ENCODE measurements at places on chromosomes 5 and 9.

DNA sequence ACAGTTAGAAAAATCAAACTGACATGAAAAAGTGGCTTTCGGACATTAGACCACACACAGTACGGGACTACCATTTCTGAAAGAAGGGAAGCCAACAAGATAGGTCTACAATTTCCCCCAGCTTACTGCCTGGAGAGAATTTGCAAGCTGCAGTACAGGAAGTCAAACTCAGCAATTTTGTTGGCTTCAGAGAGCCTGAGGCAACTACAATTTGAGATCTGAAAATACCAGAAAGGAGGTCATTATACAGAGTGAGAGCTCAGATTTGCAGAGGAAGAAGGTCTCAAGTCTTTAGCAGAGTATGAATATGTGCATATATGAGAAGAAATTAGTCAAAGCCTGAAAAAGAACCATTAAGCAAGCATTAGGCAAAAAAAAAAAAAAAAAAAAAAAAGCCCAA lies 83.0 kb downstream of the OXCT1 start:
- DNase-seq, result no peak

DNA sequence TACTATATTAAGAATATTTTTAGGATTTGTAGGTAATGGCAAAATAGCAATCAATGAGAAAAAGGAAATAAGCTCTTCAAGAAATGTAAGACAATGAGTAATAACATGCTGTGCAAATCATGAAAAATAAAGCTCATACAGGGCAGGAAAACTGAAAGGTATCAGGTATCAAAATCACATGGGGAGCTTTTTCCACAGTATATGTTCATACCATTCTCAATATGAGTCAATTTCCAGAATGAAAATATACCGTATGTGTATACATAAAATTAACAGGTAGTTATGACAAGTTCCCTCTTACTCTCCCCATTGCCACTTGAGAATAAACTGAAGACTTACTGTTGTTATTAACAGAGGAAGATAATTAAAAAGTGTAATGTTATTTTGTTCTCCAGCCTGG lies 35.9 kb downstream of the EFCAB9 start:
- no peak for DNase-seq

DNA sequence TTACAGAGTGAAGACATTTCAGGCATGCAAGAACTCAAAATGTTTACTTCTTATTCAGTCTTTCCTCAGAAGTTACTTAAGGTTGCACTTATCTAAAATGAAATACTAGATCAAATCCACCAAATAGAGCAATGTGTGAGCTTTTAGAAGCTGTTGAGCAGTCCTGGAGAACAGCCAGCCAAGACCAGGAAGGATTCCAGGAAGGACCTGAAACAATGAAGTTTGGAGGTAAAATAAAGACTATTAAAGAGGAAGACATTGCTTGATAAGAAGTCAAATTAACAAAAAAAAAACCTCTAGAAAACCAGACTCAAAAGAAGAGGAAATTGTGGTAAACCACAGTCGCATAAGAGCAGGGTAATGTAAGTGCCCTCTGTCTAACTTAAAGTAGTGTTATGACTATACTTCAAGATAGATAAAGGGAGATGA lies 156.2 kb upstream of the S1PR3 start:
- no peak for DNase-seq

DNA sequence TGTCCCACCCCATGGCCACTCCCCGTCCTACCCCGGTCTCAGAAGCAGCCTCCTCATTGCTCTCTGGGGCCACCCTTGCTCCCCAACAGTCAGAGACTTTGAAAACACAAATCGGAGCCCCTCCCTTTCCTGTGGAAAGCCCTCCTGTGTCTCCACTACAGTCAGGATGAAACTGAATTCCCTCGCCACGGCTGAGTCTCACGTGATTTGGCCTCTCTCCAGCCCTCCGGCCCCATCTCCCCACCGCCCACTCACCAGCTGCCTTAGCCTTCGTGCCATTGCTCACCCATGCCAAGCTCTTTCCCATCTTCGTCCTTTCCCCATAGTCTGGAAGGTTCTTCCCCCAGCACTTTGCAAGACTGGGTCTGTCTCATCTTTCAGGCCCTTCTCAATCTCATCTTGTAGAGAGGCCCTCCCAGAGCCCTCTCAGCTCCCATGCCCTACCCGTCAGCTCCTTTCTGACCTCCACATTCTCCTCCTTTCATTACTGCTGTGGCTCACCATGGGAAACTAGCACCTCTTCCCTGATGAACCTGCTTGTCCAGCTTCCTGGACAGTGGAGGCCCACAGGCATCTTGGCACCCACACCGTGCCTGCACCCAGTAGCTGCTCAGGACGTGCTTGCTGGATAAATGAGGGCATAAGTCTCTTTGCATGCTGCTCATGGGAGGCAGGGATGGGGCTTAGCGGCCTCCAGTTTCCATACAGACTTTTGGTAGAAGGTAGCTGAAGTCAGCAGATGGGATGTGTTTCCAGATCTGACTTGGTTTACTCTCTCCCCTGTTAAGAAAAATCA lies 126.4 kb upstream of the COL5A1 start:
- DNase-seq, result no peak

- no peak for DNase-seq
These were observed 116.0 kb upstream of the SLC28A3 start for GRCh38 chr9:84456527-84456926.

DNA sequence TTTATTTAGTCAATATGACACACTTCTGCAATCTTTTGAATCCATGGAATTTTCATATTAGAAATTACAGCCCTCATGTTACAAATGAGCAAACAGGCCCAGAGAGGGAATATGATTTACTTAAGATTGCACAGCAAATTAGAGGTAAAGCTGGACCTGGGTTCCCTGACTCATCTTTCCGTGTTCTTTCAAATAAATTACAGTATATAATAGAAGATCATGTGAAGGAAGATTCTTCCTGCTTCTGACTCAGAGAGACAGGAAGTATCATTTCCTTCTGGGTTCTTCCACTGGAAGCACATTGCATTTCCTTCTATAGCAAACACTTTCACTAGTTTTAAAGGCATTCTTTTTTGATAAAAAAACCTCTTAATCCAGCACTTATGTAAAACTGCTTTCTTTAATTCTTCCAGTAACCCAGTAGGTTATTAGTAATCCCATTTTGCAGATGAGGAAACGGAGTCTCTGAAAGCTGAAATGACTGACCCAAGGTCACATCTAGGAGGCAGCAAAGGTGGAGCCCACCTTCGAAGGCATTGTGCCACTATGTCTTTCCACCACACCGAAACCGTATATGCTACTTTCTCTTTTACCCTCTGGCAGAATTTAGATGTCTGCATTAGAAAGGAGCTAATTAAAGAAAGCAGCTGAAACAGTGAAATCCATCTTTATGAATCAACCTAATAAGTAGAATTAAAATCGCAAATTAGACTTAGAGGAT lies 566.7 kb upstream of the KLF4 start:
- DNase-seq, result no peak

GRCh38 chr5:142870532-142871362 lies 100.6 kb downstream of the ARHGAP26 start:
- DNase-seq, result no peak

DNA sequence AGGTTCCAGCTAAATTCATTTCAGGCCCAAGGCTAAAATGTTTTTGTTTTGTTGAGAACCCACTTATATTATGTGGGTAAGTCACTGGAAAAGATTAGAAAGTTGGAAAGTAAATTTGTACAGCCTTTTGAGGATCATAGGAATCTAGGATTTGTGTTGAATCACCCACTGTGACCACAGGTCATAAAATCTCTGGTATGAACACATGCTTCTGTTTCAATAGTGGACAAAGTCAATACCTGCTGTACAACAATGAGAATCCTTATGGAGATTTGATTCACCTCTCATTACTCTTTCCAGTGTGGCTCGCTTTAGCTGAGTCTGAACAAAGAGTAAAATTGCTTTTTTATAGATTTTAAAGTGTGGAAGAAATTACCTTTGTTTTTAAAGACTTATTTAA lies 369.5 kb downstream of the TMEM167A start:
- no peak for DNase-seq

GRCh38 chr5:110040178-110040577 lies 350.5 kb downstream of the MAN2A1 start:
- DNase-seq, result no peak

DNA sequence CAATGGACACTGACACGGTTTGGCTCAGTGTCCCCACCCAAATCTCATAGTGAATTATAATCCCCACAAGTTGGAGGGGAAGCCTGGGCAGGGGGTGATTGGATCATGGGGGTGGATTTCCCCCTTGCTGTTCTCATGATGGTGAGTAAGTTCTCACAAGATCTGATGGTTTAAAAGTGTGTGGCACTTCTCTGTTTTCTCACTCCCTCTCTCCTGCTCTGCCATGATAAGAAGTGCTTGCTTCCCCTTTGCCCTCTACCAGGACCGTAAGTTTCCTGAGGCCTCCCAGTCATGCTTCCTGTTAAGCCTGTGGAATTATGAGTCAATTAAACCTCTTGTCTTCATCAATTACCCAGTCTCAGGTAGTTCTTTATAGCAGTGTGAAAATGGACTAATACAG lies 115.8 kb upstream of the KIF2A start:
- no peak for DNase-seq

Measured in cerebellar nuclear complex (tissue), 1 donor.